ENCODE measurements at places on chromosomes 3 and 15.
A peak's percentile ranks its signal among the peaks of the same experiment; 100 is the strongest.

GRCh38 chr3:20914310-20914709 is 728.3 kb upstream of the SGO1 start:
- no peak for DNase-seq

DNA sequence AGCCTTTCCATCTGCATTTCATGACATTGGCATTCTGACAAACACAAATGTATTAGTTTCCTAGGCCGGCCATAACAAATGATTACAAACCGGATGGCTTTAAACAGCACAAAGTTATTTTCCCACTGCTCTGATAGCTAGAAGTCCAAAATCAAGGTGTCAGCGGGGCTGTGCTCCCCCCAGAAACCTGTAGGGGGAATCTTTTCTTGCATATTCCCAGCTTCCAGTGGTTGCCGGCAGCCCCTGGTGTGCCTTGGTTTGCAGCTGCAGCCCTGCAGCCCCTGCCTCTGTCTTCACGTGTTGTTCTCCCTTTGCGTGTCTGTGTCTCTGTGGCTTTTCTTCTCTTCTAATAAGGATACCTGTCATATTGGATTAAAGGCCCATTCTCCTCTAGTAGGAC is 79.0 kb upstream of the CDV3 start:
- no peak for DNase-seq

- DNase-seq: no peak
Observed at GRCh38 chr15:67746022-67746421, 79.3 kb upstream of the SKOR1 start.

GRCh38 chr15:42059661-42060476 is 34.5 kb downstream of the PLA2G4D start:
- DNase-seq: peak; percentile 46

DNA sequence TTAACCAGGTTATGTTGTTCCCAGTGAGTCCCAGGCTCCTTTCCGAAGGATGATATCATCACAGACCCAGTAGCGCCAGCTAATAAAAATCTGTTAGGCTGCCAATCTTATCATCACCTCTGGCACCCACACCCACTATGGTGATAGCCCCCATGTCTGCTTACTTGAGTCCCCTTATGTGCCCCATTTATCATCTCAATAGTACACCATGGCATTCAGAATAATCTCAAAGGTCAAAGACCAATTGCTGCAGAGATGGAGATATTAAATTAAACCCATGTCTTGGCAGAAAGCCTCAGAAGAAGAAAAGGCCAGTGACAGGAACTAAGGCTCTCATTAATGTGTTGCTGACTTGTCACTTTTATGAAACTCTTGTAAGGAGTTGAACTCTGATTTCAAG is 32.8 kb downstream of the CPNE4 start:
- no peak for DNase-seq

Measured in stimulated activated CD8-positive, alpha-beta memory T cell treated with anti-CD3 and anti-CD28 coated beads, Interleukin-2, amount 100 ng/mL, for 1 hour (primary cell).